Astrocyte of the hippocampus (primary cell): ENCODE measurements at places on chromosomes 5 and 9.
A peak's percentile ranks its signal among the peaks of the same experiment; 100 is the strongest.

DNA sequence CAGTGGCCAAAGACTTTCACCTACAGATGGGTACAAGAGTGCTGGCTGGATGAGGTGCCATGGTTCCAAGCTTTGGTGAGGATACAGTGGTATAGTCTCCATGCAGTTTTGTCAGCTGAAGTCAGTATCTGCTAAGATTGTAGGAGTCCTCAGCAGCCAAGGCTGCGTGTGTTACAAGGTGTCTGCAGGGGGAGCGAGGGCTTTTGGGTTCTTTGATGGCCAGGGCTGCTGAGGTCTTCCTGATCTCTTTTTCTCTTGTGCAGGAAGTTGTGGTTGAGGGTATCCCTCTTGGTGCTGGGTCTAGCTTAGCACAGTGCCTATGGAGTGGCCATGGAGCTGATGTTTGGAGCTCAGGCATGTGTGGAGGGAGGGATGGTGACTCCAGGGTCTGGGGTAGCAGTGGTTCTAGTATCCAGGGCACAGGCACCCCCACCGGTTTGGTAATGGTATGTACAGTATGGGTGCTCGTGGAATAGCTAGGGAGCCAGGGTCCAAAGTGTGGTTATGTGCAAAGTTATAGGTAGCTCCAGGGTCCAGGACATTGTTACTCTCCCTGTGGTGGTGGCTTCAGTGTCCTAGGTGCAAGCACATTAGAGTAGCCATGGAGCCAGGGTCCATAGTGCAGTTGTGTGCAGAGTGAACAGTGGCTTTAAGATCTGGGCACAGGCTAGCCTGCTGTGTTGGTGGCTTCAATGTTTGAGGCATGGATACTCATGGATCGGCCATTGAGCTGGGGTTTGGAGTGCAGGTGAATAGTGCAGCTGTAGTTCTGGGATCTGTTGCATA is 36.7 kb downstream of the CNTLN start:
- no peak for DNase-seq

DNA sequence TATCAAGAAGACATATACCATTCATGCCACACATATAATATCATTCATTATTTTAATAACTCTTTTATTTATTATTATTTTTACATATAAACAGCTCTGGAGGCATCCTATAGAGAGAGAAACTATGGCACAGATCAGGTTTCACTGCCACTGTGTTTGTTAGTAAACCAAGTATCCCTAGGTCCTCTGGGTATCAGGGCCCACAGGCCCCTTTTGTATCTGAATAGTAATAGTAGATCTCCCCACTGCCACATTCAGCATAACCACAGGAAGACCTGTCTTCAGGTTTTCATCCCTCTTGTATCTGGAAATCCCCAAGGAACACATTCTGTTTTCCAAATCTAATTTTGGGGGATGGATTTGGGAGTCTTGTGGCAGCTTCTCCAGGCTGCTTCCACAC is 94.0 kb downstream of the SPATA31D1 start:
- DNase-seq, result no peak

GRCh38 chr9:97315550-97315949 is 8.1 kb downstream of the CCDC180 start:
- no peak for DNase-seq

DNA sequence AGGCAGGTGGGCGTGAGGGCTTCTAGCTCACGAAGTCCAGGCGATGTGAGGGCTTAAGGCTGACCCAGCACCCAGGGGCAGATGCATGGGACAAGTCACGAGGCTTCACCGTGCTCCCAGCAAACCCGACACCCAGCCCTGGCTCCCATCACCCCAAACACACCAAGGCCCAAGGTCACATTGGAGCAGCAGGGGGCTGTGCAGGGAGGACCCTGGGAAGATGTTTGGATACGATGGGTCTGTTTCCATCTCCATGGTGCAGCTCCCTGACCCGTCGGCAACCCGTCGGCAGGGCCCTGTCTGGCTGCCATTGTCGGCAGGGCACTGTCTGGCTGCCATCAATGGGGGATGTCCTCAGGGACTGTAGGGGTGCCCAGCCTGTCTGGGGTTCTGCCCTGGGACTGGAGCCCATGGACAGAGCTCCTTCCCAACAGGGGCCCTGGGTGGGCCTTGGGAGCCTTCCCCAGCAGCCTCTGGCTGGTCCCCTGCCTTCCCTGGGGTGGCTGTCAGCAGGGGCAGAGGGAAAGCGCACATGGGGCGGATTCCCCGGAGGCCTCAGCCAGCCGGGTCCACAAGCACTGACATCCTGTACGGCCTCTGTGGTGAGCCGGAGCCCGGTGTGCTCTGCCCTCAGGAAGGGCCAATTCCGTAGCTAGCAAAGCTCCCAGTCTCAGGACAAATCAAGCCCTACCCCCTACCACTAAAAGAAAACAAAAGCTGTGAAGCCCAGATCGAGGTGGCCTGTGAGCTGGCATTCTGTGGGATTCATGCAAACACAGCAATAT is 47.1 kb downstream of the NACC2 start:
- no peak for DNase-seq

DNA sequence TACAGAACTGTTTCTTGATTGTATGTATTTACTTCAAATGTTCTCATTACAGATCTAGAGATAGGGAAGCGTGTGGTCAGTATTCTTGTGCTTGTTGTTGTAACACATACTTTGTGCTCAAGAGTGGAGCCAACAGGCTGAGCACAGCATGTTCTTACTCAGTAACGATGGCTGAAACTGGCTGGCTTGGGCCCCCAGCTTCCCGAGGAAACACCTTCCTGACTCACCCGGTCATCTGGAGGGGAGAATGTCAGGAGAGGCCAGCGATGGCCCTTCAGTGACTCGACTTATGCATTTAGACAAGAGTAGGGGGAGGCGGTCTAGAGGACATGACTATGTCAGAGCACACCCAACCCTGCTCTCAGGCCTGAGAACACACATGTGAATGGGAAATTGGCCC is 25.6 kb downstream of the ZNF474 start:
- DNase-seq, result peak; percentile 88

- peak; percentile 16 for DNase-seq
Observed at GRCh38 chr5:160556846-160557245, 135.2 kb downstream of the PTTG1 start.
